ENCODE measurements at places on chromosomes 7 and 10.

- peak; percentile 37 for DNase-seq
These were observed 100.0 kb downstream of the INPP5A start for GRCh38 chr10:132637477-132638129.

DNA sequence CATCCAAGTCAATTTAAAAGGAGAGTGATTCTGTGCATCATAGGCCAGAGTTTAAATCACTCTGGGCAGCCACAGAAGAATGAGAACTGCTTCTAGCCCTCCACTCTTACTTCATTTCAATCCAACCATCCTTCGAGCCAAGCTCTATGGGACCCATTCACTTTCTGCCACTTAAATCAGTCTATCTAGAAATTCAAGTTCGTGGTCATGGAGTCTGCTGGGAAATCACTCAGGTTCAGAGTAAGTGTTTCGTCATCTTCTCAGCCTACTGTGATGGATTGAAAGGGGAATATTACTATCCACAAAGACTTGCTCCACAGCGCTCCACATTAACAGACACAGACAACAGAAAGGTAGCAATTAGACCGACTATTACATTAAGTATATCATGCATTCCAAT is 4.6 kb downstream of the DCLRE1C start:
- no peak for DNase-seq

GRCh38 chr10:13392701-13393100 is 44.6 kb upstream of the SEPHS1 start:
- DNase-seq = no peak

DNA sequence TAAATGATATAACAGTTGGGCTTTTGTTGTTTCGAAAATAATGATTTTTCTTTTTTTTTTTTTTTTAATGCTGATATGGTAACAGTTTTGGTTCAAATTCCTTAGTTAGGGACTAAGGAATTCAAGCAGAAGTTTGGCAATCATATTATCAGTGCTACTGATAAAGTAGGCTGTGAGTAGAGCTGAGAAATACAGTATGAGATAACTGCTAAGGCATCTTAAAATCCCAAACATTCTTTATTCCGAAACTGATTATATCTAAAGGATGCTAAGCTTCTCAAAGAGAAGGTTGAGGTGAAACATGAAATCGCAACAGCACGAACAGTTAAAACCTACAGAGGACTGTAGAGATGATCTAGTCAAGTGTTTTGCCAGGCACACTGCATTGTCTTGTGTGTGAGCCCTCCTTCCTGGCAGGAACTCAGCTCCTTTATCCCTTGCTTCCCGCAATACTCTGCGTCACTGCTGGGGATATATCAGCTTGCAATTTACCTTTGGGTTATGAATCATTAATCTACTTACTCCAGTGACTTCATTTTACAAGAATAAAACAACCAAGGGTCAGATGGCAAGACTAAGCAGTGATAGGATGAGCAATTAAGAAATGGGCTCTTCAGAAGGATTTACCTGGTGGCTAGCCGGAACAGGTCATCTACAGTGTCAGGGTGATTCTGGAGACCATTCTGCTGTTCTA is 36.7 kb downstream of the IRF5 start:
- no peak for DNase-seq

DNA sequence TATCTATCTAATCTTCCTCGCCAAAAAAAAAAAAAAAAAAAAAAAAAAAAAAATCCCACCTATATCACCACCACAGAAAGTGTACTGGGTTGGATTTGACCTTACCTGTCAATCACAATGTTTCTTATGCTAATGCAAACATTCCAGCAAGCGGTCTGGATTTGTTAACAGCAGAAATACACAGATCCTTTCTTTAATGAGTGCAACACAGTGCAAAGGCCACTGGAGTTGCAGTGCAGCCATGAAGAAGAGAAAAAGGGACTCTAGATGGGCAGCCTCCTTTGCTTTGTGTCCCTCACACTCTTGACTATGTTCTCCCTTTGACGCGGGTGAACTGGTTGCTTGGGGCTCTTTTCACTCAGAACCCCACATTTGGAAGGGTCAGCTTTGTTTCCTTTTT is 127.3 kb upstream of the PRKCQ start:
- no peak for DNase-seq

DNA sequence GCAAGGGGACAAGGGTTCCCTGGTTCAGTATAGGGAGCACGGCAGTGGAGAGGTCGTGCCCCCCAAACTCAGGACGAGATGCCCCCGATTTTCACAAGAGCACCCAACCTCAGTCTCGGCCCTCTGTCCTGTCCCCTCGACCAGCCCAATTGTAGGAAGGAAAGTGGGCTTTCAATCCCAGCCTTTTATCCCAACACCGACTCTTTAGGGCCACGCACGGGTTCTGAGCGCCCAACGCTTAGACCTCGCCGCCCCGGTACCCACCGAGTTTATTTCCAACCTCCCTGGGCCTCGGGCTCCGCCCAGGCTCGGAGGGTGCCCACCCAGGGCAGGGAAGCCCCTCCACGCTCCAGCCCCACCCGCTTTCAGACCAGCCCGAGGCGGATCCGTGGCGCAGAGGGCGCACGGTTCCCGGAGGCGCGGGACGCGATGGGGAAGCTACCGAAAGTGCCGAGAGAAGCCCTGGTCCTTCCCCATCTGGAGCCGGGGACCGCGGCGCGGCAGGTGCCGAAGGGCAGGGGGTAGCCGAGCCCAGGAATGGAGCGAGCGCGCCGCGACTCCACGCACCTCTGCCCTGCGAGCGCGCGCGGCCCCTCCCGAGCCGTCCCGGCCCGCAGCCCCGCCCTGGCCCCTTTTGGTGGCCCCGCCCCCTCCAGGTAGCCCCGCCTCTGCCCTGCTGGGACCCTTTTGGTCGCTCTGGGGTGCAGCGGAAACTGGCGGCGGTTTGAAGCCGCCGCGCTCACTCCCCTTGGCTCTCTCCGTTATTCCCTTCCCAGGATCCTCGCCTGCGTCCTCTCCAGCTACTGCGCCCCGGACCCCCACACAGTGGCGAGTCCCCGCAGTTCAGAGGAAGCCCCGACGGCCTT is 20.4 kb downstream of the GRID2IP start:
- no peak for DNase-seq

- DNase-seq = no peak
These were observed 18.7 kb downstream of the FAM25A start for GRCh38 chr10:87038786-87039185.

GRCh38 chr10:10959666-10960065 is 58.0 kb upstream of the CELF2 start:
- no peak for DNase-seq
